ENCODE measurements at places on chromosomes 6 and 20.

DNA sequence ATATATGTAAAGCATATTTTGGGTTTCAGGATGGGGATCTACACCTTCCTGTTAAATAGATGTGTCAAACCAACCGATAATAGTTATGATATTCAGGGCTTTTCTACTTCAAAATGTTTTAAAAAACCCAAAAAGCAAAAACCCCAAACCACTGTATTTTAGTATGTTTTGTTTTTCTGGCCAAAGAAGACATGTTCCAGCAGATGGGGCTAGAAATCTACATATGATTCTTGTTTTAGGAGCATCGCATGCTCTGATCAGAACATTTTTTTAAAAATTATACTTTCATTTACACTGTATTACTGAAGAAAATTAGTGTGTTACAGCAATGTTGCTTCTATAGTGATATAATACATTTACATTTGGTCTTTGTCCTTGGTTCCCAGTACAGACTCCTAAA, 11.0 kb downstream of the RMND1 start:
- no peak for DNase-seq

DNA sequence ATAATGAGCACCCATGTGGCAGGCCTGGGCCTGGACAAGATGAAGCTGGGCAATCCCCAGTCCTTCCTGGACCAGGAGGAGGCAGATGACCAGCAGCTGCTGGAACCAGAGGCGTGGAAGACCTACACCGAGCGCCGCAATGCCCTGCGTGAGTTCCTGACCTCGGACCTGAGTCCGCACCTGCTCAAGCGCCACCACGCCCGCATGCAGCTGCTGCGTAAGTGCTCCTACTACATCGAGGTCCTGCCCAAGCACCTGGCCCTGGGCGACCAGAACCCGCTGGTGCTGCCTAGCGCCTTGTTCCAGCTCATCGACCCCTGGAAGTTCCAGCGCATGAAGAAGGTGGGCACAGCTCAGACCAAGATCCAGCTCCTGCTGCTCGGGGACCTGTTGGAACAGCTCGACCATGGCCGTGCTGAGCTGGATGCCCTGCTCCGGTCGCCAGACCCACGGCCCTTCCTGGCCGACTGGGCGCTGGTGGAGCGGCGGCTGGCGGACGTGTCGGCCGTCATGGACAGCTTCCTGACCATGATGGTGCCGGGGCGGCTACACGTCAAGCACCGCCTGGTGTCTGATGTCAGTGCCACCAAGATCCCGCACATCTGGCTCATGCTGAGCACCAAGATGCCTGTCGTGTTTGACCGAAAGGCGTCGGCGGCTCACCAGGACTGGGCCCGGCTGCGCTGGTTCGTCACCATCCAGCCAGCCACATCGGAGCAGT, 1.9 kb downstream of the FNDC11 start:
- DNase-seq: peak; percentile 28

- DNase-seq: no peak
Measured at GRCh38 chr6:130655586-130655985, 171.6 kb upstream of the SMLR1 start.

DNA sequence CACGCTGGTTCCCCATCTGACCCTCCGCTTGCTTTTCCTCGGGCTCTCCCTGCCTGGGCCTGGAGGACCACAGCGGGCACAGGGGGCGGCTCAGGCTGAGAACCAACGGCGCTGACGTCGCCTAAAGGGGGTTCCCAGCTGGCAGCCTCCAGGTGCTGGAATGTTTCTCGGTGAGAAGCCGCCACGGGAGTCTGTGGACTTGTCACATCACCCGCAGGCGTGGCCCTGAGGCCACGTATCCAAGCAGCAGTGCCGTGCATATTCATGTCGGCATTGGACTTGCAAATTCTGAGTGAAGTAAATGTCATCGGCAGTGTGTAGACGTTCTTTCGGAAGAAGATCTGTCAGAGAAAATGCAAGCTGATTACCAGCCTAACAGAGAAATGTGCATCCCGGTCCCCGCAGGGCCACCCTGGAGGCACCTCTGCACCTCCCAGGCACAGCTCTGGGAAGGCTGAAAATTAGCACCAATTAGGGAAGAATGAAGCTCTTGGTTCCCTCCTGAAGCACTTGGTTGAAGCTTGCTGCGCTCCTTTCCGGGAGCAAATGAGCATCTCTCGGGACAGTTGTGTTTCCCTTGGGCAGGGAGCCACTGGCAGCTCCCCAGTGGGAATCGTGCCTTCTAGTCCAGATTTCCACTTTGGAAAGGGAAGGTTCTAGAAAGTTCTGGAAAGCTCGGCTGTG, 24.3 kb downstream of the NTSR1 start:
- peak; percentile 13 for DNase-seq

GRCh38 chr6:9161731-9162130, 726.4 kb upstream of the SLC35B3 start:
- DNase-seq: no peak

DNA sequence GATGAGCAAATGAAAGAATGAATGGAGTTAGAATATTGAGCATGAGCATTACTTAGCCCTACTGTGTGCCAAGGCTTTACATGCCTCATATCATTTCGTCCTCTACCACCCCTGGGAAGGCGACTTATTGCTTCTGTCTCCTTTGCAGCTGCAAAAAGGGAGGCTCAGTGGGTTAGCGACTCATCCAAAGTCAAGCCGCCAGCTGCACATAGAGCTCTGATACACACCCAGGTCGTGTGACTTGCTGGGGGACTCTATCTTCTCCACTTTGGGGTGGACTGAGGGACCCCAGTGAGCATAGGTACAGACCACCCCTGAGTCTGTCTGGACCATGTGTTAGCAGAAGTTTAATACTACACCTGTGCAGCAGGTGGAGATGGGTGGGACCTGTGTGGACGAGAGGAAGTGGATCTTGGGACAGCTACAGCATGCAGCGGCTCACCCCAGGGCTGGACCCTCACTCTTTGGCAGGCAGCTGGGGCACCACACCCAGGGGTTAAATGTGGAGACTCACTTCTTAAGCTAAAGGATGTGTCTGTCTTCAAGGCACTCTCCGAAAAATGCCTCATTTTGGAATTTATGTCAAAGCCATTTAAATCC, 36.2 kb upstream of the ANGPT4 start:
- no peak for DNase-seq

DNA sequence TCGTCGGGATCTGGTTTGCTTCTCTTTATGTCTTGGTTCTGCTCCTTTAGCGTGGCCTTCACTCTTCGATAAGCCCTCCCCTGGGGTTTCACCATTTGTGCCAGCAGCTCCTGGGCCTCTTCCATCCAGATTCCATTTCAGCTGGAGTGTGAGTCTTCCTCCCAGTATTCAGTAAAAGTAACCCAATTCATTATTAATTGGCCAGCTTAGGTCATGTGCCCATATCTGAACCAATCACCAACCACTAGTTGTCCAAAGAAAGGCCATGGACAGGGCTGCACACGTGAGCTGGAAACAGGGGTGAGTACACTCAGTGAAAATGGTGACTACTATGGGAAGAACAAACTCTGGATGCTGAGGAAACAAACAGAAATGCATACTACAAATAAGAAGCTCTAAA, 2.8 kb upstream of the DOK5 start:
- no peak for DNase-seq

DNA sequence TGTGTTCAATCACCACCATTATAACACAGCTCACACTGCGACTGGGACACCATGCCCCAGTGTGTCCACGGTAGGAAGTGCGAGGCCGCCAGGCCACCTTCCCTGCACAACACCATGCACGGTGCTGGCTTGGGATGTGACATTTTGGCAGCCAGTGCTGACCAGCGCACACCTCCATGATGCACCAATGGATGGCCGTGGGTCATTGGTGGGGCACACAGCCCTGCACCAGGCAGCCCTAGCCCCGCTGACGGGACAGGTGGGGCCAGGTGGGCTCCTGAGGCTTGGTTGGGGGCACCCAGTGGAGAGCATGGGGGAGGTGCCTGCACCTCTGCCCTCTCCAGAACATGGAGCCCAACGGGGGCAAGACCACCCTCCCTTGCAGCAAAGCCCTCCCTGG, 18.2 kb upstream of the FRMD1 start:
- DNase-seq: no peak

GRCh38 chr6:71457929-71458328, 169.3 kb downstream of the OGFRL1 start:
- DNase-seq: no peak

DNA sequence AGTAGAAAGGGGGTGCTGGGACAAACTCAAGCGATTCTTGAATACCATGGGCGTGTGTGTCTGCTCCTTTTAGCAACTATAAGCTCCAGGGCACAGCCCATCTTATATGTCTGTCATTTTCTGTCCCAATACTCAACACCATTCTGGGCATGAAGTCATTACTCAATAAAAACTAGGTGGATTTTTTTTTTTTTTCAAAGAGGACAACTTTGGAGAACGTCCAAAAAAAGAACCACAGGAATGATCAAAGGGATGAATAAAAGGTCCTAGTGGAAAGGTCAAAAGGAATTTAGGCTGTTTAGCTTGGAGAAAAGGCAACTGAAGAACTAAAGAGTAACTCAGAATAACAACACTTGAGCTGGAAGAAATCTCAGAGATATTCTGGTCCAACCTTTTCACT, 24.4 kb downstream of the UQCC1 start:
- no peak for DNase-seq

GRCh38 chr20:5687884-5688283, 62.3 kb upstream of the SHLD1 start:
- DNase-seq: no peak

GRCh38 chr6:163413345-163414116, 987 bp upstream of the QKI start:
- peak; percentile 94 for DNase-seq

- no peak for DNase-seq
Measured at GRCh38 chr6:23533944-23534343, 592.1 kb upstream of the NRSN1 start.

GRCh38 chr6:167849846-167850459, 23.2 kb downstream of the AFDN start:
- no peak for DNase-seq

DNA sequence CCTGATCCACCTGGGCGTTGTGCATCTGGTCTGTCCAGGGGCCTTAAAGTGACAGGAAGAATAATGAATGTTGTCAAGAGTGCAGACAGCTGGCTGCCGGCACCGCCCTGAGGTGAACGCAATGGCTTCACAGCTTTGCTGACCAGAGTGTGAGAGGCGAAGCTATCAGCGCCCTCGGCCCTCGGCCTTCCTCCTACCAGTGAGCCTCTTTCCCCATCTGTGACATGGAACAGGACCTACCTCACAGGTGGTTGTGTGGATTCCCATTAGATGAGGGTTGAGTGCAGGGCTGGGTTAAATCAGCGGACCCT, 54.8 kb downstream of the CTCFL start:
- no peak for DNase-seq

DNA sequence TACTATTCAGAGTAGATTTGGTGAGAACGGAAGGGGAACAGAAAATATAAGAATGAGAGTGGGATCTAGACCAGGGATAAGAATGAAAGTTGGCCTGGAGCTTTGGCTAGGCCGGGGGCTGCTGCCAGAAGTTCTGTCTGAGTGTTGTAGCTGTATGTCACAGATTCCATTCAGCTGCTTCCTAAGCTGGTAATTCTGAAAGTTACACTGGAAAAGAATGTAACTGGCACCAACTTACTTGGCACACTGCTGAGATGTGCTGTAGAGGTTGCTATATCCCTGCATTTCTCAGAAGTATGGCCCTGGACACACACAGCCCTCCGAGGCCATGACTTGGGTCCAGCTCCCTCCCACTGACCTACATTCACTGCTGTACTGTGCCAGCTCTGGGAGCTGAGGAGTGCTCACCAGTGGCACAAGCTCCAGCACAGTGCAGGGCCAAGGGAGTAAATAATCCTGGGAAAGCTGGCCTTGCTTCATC, 25.8 kb upstream of the TMEM217 start:
- peak; percentile 78 for DNase-seq

DNA sequence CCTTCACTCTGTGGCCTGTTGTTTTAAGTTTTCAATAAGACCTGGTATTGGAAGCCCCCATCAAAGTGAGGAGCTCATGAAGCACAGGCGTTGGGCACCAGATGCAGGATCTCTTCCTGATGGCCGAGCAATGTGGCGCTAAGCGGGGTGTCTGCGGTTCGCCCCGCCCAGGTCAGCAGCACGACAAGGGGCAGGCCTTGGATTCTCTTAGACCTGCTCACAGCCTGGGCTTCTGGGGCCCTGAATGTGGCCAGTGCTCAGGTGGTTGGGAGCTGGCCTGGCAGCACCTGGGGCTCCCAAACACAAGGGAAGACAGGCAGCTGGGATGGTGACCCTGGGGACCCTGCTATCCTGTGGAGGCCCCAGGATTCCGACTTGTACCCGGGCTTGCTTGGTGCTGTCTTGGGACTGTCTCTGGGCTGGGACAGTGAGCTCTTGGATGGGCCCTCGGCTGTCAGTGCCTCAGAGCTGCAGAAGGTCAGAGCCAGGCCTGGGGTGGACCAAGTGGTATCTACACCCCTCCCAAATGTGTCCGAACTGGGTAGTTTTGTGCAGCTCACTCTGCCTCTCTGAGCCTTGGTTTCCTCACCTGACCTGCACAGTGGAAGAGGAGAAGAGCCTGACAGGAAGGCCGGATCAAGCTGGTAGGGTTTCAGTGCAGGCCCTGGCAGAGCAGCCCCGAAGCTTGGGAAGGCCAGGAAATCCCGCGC, 69.1 kb downstream of the PHACTR3 start:
- no peak for DNase-seq

- DNase-seq: no peak
Measured at GRCh38 chr20:48075591-48076174, 290.4 kb upstream of the SULF2 start.

GRCh38 chr6:130099119-130099518, 80.7 kb downstream of the L3MBTL3 start:
- no peak for DNase-seq

GRCh38 chr6:111322145-111322544, 160.9 kb downstream of the REV3L start:
- no peak for DNase-seq

GRCh38 chr20:12199703-12200102, 282.0 kb downstream of the BTBD3 start:
- DNase-seq: no peak

DNA sequence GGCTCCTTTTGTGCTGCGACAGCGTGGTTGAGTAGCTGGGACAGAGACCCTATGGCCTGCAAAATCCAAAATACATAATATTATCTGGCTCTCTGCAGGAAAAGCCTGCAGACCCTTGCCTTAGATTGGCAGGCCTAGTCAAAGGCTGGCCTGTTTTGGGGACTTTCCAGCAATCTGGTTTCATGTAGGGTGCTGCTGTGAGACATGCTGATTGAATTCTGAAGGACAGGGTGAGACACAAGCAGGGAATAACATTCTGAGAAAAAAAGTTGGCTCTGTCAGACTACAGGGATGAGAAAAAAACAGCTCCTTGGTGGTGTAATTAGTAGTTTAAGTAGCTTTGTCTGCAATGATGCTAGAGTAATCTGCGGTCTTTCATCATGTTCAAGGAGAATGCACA, 402.7 kb upstream of the AGPAT4 start:
- no peak for DNase-seq

GRCh38 chr6:137223370-137224131, 4.4 kb upstream of the IFNGR1 start:
- DNase-seq: no peak

Measured in left ventricle myocardium superior (tissue), 1 donor.